ENCODE measurements at places on chromosomes 7 and 10. TPM values are rescaled to one million over a fixed set of nuclear protein-coding genes. Genes with fewer than 3 reads are reported as not detected.

The TMEM184A gene
- total RNA-seq = not detected

The FGF8 gene
- total RNA-seq = not detected

The RASSF4 gene
- 0.23 TPM for total RNA-seq

The PSAP gene
- total RNA-seq = 117 TPM

The PLXNA4 gene
- 10.6 TPM for total RNA-seq

The FGFR2 gene
- not detected for total RNA-seq

The HOGA1 gene
- total RNA-seq = not detected

Data from T-helper 2 cell treated with Interferon-gamma antibody and Interleukin-4, amounts not matched to agents 100 ng/mL and 5 ng/mL, for 36 hours (primary cell).